ENCODE measurements at places on chromosomes 5 and 9.

GRCh38 chr5:146006470-146007190 is 70.3 kb downstream of the SH3RF2 start:
- no peak for DNase-seq

- no peak for DNase-seq
Observed at GRCh38 chr5:54049963-54050362, 260.4 kb downstream of the ARL15 start.

DNA sequence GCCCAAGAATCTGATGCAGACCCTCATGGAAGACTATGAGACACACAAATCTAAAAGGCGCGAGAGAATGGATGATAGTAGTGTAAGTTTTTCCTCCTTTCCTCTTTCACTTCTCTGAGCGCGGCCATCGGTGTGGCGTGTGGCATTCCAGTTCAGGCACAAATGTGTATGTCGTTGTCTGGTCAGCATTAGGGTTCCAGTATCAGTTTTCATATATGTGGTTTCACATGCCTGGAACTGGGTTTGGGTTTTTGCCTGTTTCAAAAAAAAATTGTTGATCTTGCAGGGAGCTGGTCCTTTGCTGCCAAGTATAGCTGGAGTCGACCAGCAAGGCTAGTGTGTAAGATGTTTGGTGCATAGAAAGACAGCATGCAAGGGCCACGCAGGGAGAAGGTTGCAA is 51.5 kb downstream of the C9orf152 start:
- DNase-seq: no peak

- no peak for DNase-seq
Observed at GRCh38 chr9:135214054-135214640, 126.7 kb downstream of the OLFM1 start.

DNA sequence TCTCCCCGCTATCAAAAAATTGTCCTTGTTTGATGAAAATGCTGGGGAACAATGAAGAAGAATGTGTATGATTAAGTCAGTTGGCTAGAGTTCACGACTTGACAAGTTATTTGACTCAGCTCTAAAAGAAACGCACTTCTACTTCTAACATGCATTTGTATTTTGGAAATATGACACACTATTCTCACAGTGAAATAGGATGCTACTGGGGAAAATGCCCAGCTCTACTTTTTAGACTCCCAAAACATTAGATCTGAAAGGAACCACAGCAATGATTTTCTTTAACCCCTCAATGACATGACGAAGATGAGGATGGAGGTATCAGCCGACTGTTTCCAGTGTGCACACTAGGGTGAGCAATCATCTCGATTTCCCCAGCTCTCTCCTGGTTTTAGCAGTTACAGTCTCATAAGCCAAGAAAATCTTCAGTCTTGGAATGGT is 83.6 kb upstream of the PCSK1 start:
- no peak for DNase-seq

DNA sequence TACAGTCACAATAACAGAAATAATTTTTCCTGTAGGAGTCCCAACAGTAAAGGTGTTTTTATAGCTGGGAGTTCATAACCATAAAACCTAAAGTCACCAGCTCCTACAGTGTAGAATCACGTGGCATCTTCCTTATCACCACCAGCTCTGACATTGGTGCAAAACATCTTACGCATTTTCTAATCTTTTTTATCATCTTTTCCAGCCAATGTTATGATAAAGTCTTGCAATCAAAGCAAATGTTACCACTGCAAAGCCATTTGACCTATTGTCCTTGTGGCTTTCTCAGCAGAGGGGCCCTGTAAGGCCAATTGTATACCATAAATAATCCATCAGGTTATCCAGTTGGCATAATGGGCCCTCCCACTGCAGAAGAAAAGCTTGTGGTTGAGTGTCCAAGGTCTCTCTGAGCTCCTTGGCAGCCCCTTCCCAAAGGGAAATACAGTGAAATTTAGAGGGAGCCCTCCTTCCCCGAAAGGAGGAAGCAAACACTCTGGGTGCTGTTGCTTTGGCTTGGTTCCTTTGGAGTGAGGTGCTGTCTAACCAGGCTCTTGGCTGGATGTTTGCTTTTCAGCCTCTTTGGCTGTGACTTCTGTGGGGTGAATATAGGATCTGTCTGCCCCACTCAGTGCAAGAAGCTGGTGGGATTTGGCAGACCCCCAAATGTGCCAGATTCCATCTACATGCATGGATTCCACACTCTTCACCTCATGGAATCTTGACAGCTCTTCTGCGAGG is 29.3 kb upstream of the CPEB4 start:
- no peak for DNase-seq
